Cerebellar cortex (tissue), 1 donor: ENCODE measurements at places on chromosomes 13 and 19.

DNA sequence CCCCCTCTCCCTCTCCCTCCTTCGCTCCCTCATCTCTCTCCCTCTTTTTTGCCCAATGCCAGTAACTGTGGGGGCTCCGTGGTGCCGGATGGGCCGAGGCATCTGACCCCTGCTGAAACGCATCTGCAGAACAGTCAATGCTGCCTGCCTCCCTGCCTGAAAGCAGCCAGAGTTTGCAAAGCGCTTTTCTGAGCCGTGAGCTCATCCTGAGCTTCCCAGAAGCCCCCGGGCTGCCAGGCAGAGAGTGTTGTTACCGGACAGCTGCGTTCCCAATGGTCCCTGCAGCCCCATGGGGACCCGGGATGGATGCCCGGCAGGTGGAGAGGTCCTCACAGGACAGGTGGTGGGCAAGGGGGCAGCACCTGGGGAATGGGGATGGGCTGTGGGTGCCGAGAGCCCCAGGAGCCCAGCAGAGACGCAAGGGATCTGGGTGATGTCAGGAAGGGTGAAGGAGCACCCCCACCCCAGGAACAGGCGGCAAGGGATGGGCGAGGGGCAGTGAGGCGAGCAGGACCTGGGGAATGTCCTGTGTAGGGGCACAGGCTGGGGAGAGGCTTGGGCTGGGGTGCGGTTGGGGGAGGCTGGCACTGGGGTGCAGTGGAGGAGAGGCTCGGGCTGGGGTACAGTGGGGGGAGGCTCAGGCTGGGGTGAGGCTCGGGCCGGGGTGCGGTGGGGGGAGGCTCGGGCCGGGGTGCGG is 33.0 kb downstream of the GPX4 start:
- DNase-seq, result peak; percentile 12

DNA sequence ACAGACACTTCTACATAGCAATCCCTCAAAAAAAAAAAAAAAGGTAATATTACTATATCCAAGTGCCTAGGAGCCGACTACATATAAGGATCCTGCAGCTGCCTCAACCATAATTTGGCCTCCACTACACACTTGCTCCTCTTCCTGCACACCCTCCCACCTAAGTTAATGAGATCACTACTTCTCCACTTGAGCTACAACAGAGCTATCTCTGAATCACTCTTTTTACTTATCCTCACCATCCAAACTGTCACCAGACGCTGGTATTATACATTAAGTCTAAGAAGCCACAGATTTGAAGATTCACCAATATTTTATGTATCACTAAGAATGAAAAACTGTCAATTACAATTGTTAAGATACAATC is 8.3 kb downstream of the OBI1 start:
- no peak for DNase-seq

- DNase-seq, result no peak
Observed at GRCh38 chr13:101545521-101545920, 93.0 kb downstream of the ITGBL1 start.

GRCh38 chr19:23558541-23558940 is 128.5 kb downstream of the ZNF675 start:
- DNase-seq, result no peak

DNA sequence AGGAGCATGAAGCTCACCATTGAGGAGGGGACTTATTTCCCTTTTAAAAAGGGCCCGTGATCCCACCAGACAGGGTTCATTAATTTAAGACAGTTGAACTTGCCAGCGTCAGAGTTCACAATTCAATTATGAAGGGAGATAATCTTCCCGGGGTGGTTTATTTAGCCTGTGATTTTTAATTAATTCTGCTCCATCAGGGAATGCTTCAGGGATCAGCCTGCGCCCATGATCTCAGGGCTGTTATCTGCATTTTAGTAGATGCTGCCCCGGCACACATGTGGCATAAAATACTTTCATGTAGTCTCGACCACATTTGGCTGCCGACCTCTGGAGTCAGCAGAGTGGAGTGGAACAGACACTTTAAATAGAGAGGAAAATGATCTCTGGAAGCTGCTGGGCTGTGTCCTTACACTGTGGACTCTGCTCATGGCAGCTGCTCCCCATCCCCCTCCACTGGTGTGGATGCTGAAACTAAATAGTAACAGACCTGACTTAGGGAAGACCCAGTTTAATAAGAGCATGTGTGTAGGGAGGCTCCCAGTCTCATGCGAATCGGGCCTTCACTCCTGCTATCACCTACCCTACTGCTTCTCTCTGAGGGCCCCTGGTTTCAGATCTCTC is 256.9 kb downstream of the TEX29 start:
- DNase-seq, result no peak

DNA sequence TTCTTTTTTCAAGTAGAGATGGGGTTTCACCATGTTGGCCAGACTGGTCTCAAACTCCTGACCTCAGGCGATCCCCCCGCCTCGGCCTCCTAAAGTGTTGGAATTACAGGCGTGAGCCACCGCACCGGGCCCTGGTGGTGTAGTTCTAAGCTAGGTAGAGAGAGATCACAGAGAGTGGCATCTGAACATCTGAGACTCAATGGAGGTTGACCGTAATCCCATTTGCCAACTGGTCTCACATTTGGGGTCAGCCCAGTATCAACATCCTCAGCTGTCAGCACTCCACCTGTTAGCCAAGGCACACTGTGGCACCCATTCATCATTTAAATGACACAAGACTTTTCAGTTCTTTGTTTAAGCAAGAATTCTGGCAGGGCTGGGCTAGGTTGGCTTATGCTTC is 8.1 kb downstream of the SELENOW start:
- no peak for DNase-seq

- DNase-seq, result no peak
Observed at GRCh38 chr13:40457929-40458719, 208.3 kb downstream of the FOXO1 start.

DNA sequence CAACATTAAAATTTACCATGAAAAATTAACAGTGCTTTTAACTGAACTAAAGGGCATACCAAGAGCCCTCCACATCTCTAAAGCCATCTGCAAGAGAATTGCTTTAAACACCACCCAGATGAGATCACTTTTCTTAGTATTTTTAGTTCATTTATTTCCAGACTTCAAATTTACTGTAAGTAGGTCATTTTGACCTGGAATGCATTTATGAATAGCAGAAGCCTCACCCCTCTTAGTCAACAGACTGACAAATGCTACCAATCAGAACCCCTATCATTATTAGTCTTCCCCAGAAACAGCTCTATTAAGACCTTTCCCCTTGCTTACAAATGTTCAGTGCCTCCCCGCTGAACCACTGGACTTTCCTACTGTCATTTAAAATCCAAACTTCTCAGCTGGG is 27.3 kb downstream of the RUBCNL start:
- DNase-seq, result no peak

DNA sequence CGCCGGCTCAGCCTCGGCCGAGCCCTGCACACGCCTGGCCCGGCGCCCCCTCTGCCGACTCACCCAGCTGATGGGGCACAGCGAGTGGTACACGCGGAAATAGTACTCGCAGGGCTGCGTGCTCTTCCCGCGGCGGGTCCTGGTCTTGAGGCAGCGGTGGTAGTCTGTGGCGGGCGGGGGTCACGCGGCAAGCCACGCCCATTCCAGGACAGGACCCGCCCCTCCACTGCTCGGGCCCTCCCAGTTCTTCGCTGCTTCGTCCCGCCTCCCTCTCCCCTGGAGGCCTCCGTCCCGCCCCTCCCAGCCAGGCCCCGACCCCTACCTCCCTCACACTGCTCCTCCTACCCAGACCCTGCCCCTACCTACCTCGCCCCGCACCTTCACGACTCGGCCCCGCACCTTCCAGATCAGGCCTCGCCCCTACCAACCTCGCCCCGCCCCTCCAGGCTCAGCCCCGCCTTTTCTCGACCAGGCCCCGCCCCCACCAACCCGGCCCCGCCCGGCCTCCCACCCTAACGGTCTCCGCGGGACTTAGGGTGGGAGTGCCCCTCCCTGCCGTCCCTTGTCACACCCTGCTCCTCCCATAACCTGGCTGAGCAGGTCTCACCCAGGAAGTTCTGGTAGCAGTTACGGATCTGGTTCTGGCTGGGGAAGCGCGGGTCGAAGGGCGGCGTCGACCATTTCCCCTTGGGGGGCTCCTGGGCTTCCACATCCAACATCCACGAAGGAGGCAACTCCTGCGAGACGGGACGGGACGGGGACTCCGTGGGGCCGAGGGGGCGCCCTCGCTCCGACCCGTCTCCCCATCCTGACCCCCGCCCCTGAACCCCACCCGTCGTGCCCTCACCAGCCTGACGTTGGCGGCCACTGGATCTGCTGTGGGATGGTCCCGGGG is 469 bp downstream of the COX6B2 start:
- peak; percentile 49 for DNase-seq

DNA sequence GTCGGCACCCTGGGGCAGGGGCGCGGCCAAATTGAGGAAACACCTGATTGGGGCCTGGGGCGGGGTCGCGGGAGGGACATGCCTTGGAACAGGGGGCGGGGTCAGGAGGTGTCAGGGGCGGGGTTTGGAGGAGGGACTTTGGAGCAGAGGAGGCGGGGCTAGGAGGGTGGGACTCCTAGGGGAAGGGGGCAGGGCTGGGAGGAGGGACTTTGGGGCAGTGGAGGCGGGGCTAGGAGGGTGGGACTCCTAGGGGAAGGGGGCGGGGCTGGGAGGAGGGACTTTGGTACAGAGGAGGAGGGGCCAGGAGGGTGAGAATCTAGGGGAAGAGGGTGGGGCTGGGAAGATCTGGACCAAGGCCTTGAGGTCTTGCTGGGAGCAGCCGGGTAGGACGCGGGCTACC is 21.9 kb downstream of the GRIN2D start:
- peak; percentile 49 for DNase-seq

- no peak for DNase-seq
Observed at GRCh38 chr13:24083722-24084421, 76.6 kb upstream of the SPATA13 start.

DNA sequence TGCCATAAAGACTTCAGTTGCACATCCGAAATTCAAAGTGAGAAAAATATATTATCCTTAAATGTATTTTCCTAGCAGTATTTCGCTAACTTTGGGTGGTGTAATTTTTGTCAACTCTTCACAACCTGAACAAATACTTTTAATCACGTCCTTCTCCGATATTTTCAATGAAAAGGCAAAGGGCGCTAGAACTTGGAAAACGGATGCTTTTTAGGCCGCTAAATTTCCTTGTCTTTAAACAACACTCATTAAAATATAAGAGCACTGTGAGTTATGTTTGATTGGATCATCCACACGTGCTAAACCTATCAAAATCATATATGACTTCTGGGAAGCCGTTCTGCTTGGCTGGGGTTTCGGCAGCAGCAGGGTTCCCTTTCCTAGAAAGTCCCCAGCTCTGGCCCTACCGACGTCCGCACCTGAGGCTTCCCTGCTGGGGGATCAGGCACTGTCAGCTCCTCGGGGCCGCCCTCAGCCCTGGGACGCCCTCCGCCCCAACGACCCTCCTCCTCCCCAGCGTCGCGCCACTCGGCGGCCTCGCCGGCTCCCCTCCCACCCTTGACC is 462 bp upstream of the MPHOSPH8 start:
- no peak for DNase-seq

DNA sequence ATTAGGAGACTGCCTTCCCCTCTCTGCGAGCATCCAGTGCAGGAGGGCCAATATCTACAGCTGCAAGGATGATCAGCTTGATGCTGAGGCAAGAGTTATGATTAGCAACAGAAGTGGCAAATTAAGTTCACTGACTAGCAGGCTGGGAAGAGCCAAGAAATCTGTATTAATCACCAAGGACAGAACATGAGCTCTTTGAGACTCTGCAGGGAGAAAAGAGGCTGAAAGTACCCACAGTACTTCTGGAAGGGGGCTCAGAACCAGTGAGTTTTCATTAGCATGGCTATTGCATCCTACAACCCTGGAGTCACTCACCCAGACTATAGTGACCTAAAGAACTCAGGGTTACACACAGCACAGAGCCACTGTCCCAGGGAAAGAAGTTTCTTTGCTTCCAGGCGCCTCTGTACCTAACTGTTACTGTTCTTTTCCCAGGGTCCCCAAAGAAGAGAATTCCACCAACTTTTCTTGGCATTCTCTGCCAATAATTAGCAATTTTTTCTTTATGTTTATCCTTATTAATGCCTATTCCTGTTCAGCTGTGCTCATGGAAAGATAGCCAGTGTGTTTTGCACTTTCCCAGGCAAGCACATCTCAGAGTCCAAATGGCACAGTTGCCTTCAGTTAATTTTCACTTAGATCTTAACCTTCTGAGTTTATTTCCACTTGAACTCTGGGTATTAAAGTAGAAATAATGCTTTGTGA is 25.8 kb upstream of the MEDAG start:
- DNase-seq, result no peak

DNA sequence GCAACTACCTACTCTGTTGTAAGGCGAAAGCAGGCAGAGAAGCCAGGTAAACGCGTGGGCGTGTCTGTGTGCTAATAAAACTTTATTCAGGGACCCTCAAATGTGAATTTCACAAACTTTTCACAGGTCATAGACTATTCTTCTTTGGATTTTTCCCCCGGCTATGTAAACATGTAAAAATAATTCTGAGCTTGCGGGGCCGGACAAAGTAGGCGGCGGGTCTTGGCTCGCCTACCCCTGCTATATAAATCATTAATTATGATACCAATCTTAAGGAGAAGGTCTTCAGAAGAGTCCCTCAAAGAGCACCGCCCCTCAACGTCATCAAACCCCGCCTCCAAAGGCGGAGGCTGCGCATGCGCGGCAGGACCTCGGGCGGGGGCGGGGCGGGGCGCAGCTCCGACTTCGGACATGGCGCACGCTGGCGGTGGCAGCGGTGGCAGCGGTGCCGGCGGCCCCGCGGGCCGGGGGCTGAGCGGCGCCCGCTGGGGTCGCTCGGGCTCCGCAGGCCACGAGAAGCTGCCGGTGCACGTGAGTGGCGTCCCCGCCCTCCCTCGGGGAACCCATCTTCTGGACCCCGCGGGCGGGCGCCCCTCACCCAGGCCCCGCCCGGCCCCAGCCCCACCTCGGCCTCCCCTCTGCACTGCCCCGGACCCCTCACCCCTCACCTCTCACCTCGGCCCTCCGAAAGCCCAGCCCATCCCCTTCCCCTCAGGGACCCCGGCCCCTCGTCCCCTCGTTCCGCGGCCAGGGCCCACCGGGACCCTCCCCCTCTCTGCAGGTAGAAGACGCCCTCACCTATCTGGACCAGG is at the start of gene SIN3B:
Gene SIN3B (plus strand): TSS at position 389 of the 812 bp plus-strand sequence. CDS start 23 bp downstream, at position 412.
- peak; percentile 90 for DNase-seq

DNA sequence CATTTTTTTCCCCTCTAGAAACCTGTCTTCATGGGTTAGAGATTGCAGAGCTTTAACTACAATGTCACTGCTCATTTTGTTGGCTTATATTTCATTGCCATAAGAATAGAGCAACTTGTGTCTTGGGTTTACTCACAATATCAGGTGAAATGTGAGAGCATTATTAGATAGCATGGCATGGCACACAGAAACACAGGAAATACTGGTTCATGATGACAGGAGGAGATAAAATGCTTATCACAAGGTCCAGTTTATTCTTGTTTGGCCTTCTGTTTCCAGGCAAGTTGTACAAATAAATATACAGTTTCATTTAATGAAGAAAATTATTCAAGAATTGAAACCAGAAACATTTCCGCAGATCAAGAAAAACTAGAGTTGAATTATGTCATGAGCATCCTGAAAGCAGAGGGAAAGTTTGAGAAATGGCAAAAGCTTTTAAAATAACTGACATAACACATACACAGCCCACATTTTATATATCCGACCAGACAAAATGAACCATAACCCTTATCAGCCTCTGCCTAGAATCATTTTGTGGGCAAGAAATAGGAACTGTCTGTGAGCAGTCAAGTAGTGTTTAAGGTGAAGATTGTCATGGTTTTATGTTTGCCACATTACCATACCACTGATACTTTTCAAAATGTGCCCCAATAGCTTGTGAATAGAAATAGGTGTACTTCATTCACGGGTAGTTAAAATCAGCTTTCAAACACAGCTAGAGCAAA is 297.9 kb upstream of the ARGLU1 start:
- no peak for DNase-seq

- DNase-seq, result no peak
Observed at GRCh38 chr19:14402332-14403144, 16.6 kb downstream of the DDX39A start.

- no peak for DNase-seq
Observed at GRCh38 chr13:113520571-113520970, 30.1 kb upstream of the DCUN1D2 start.
